Stimulated activated CD4-positive, alpha-beta T cell treated with anti-CD3 and anti-CD28 coated beads, Interleukin-15, amount 100 ng/mL, for 1 hour (primary cell): ENCODE measurements at places on chromosomes 1 and 21.

GRCh38 chr1:228166170-228166936, 749 bp downstream of the IBA57 start:
- DNase-seq, result no peak

- DNase-seq, result no peak
These were observed 612.9 kb upstream of the USP24 start for GRCh38 chr1:55828044-55828443.

DNA sequence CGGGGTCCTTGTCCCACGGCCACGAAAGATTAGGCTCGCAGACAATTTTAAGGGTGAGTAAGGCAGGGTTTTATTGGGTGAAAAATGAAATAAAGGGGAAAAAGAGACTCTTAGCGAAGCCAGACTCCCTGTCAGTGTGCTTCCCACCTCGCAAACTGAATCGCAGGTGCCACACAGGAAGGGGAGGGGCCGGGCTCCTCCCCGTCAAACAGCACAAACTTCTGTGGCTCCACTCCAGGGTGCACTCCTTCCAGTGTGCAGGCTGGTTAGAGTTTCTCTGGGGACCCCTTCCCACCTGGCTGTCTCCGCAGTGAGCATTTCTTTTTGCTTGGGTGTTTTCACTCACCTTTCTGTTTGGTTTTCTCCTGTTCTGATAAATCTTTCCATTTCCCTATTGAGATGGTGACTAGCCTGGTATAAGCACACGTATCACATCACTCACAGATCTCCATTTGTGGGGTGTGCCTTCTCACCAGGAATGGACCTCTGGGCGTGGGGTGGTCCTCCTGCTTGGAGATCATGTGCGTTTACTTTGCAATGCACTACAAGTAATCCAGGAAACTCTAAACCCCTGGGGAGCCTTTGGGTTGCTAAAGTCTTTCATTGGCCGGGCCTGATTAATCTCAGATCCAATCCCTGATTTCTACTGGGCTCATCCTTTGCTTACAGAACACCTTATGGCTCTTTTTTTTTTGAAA, 37.6 kb upstream of the GALNT2 start:
- DNase-seq, result no peak

- no peak for DNase-seq
These were observed 54.9 kb downstream of the ACBD3 start for GRCh38 chr1:226131639-226132038.

- peak; percentile 69 for DNase-seq
These were observed 34.9 kb upstream of the RUNX3 start for GRCh38 chr1:24964811-24965570.

DNA sequence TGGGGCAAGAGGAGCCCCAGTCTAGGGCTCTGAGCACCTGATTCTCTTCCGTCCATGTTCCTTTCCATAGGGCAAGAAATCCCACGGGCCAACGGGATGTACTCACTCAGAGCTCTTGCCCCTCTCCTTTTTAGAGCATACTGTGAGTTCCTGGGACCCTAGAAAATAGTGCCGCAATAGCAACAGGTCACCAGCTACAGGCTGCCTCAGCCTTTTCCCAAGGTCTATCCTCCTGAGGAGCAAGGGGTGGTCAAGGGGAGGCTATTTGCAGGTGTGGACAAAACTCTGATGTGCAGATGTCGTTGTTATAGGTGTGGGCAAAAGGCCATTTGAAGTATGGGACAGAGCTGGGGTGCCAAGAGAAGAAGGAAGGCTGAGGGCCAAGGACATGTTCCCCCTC, 1.6 kb upstream of the QSOX1 start:
- DNase-seq, result no peak

- DNase-seq, result no peak
These were observed 12.1 kb upstream of the DIPK1A start for GRCh38 chr1:92973203-92973897.

GRCh38 chr1:33446590-33446989, 15.7 kb upstream of the PHC2 start:
- DNase-seq, result no peak

DNA sequence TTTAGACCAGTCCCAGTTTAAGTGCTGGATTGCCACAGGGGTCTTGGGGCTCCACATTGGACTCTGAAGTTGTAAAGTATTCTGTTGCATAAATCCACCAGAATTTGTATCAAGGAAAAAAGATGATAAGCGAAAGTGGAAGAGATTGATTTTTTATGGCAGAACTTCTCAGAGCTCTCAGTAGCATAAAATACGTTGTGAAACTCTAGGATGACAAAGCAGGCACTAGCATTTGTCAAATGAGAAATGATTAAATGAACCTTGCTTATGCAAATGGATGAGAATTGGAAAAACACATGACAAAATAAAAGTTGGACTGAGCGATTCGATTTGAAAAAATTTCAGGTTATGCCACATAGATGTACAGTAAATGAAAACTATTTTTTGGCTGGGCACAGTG, 253.8 kb upstream of the RAB4A start:
- no peak for DNase-seq

DNA sequence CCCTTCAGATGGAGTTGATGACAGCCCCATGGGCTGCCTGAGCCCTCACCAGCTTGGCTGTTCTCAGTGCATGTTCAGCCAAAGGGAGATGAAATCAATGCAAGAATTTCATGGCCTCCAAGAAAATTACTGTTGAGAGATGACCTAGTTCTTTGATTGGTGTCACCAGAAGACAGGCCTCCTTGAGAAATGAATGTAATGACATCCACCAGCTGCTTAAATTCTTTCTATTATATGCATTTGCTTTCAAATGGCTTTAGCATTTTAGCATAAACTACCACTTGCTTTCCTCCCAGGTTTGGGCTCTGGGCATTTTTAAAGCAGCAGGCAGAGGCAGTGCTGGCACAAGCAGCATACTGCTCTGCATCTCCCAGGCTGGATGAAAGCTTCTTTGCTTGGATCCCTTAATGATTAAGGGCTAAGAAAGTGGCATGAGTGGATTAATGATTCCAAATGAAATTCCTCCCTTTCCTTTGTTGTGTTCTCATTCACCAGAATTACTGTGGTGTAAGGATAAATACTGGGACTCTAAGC, 278.4 kb downstream of the ZNF326 start:
- no peak for DNase-seq

DNA sequence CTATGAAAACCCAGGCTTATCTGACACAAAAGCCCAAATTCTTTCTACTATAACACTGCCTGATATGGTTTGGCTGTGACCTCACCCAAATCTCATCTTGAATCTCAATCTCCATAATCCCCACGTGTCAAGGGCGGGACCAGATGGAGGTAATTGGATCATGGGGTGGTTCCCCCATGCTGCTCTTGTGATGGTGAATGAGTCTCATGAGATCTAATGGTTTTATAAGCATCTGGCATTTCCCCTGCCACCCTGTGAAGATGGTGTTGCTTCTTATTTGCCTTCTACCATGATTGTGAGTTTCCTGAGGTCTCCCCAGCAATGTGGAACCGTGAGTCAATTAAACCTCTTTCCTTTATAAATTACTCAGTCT, 123.3 kb upstream of the USP24 start:
- no peak for DNase-seq

- DNase-seq, result no peak
These were observed 23.5 kb downstream of the SMYD3 start for GRCh38 chr1:246483569-246483933.

- no peak for DNase-seq
These were observed 222.8 kb downstream of the HLX start for GRCh38 chr1:221101807-221102605.

- DNase-seq, result no peak
These were observed 152.0 kb downstream of the LMX1A start for GRCh38 chr1:165204548-165204947.

- no peak for DNase-seq
These were observed 173.3 kb upstream of the FOXD3 start for GRCh38 chr1:63148825-63149645.

GRCh38 chr1:13723810-13724209, 23.8 kb downstream of the PRDM2 start:
- no peak for DNase-seq

- no peak for DNase-seq
These were observed at the start of gene KCNQ4 for GRCh38 chr1:40783001-40783905. Gene KCNQ4, plus strand, starts transcription at chr1:40783787. Its CDS starts 307 bp downstream, at chr1:40784094.

DNA sequence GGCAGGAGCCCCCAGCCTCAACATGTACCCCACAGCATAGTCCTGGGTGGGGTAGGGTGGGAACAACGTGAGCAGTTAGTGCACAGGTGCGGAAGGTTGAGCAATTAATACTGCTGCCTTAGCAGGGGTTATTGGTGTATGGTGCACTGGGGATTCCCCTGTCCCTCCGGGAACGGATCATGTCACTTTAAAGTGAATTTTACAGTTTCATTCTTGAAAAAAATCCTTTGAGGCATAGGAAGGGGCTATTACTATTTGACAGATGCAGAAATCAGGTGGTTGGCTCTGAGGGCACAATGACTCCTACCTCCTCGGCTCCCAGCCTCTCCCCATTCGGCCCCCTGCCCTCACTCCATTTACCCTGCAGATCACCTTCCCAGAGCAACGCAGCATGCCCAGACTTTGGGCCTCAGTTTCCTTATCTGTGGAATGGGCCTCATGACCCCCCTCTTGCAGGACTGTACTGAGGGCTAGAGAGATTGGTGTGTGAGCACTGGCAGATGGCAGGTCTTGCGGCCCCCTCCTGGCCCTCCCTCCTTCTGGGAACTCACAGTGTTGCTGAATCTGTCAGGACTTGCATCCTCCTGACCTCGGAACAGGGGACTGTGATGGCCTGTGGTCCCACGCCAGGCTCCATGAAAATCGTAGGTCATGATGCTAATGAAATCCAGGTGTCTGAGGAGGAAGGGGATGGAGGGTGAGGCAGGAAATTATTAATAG, 5.1 kb upstream of the MYBPH start:
- DNase-seq, result no peak

- DNase-seq, result no peak
These were observed 129.4 kb downstream of the PPIAL4G start for GRCh38 chr1:148353461-148354283.

- DNase-seq, result no peak
These were observed 15.0 kb upstream of the TTC22 start for GRCh38 chr1:54816130-54816529.

DNA sequence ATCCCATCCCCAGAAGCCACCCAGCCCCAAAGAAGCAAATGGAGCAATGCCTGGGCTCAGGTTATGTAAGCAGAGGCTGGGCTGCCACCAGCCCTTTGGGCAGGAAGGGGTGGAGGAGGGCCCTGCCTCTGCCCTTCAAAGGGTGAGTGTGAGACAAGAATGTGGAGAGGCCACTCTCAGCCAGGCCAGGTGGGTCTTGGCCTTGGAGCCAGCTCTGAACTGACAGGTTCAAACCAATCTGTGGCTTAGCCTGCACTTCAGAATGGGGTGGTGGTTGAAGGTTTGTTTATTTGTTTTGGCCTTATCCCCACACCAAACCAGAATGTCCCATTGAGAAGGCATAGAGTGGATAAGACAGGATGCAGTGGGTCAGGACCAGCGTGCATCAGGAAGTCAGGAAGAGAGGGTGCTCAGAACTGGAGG, 29.8 kb downstream of the C1orf116 start:
- no peak for DNase-seq
